Ammon's horn (tissue), 1 donor: ENCODE measurements at places on chromosomes 12 and 14.

- DNase-seq: no peak
These were observed 22.6 kb downstream of the SUDS3 start for GRCh38 chr12:118398940-118399339.

DNA sequence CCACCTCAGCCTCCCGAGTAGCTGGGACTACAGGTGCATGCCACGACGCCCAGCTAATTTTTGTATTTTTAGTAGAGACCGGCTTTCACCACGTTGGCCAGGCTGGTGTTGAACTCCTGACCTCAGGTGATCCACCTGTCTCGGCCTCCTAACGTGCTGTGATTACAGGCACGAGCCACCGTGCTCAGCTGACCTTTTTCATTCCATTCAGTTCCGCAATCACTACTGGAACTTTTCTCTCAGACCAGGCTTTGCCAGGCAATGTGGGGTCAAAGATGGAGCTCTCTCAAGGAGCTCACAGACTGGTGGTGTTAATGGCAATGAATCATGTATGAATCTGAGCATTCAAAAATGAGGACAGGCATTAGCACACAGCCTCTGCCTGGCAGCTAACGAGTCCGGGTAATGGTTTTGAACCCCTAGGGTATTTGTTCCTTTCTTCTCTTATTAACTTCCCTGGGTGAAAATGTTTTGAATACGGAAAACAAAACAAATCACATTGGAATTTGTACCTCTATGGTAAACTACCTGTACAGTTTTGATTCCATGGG is 9.4 kb upstream of the TCHP start:
- DNase-seq: no peak

GRCh38 chr14:54665946-54666345 is 99.0 kb downstream of the SAMD4A start:
- no peak for DNase-seq

GRCh38 chr14:74434294-74434693 is 8.3 kb upstream of the SYNDIG1L start:
- no peak for DNase-seq

DNA sequence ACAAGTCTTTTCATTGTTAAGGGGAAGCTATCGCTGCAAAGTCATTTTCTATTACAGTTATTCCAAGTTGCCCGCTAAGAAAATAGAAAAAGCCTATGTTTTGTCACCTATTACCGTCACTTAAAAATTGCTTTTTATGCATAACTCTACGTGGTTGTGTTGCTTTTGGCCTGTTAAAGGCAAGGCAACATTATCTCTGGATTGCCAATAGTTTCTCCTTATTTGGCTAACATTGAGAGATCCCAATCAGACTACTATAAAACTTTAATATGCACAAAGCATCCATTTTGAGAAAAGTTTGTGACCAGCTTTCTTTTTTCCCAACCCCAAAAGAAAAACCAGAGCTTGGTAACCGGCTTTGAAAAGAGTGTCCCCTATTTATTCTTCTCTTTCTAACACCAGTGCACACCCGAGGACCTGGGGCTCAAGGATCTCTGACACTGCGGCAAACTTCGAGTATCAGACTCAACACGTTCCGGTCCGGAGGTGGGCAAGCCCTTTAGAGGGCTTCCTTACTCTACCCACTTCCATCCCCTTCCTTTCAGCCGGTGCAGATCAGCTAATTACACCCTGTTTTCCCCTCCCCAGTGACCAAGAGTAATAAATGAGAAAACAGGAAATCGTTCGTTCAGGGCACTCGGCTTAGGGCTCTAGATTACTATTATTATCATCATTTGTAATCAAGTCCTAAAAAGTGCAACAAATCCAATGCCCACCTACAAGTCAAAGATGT is 1.2 kb downstream of the PPP1R12A start:
- peak; percentile 19 for DNase-seq

GRCh38 chr12:29158115-29158763 is 9.2 kb downstream of the FAR2 start:
- DNase-seq: peak; percentile 67

DNA sequence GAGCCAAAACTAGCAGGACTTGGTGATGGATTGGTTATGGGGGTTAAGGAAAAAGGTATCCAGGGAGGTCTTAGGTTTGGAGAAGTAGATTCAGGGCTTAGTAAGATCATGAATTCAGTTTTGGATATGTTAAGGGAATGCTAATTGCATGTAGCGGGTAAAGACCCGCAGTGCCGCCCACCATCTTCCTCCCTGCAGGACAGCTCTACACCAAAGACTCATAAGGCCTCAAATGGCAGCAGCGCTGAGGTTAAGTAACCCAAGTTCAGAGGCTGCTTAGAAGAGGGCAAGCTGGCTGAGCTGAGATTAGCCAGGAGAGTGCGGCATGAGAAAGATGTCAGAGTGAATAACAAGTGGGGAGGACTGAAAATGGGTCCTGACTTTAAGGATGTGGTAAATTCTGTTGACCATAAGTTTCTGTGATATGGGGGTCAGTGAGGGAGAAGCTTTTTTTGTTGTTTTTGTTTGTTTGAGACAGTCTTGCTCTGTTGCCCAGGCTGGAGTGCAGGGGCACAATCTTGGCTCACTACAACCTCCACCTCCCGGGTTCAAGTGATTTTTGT is 26.2 kb downstream of the RAD9B start:
- no peak for DNase-seq

GRCh38 chr12:46493150-46493833 is 120.7 kb upstream of the SLC38A2 start:
- no peak for DNase-seq
